Ovary (tissue), 10 donors: ENCODE measurements at places on chromosomes 2 and 18. TPM values are rescaled to one million over a fixed set of nuclear protein-coding genes. Genes with fewer than 3 reads are reported as not detected.

- H3K27me3 ChIP-seq: no peaks in the 10 kb centered on the region
- peaks cover 1% of the 10 kb centered on the region for H3K4me1 ChIP-seq
- H3K4me3 ChIP-seq: no peak overlapping the region
- no peaks in the 10 kb centered on the region for H3K36me3 ChIP-seq
- no peak for DNase-seq
- H3K27ac ChIP-seq: no peak overlapping the region
Observed at GRCh38 chr2:224151161-224151560, 112.1 kb upstream of the SERPINE2 start.

DNA sequence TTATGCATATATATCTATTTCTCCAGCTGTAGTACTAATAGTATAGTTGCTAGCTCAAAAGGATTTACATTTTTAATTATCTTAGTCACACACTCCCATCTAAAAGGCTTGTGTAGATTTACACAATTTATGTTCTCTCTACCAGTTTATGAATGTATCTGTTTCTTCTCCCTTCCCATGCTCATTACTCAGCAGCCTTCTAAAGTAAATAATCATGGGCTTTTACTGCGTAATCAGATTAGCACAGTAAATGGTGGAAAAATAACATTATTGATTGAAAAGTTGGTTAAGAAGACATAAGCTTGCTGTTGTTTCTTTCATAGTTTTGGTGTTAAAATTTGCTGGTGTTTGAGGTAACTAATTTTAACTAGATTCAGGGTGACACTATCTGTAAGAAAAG is 81.8 kb downstream of the PTPN4 start:
- H3K27ac ChIP-seq: no peak overlapping the region
- peaks cover 2% of the 10 kb centered on the region for H3K4me1 ChIP-seq
- H3K27me3 ChIP-seq: no peaks in the 10 kb centered on the region
- no peaks in the 10 kb centered on the region for H3K36me3 ChIP-seq
- no peak overlapping the region for H3K4me3 ChIP-seq

AOX1 gene
- total RNA-seq: 59.9 TPM

GLS gene
- total RNA-seq: 71.2 TPM

DNA sequence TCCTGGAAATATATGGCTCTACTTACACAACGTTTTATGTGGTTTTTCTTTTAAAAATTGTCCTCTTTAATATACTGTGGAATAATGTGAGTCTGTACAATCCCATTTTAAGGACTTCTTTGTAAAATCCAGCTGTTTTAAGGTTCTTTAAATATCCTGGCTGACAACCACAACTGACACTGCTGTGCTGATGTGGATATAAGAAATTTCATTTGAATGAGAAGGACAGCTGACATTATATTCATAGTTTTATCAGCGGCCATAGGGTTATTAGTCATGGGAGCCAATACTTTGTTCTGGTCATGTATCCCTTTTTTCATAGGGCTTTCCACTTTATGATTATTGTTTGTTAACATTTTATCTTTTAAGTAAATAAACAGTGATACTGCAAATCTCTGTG is 169.5 kb downstream of the CAMKMT start:
- no peak overlapping the region for H3K4me3 ChIP-seq
- H3K36me3 ChIP-seq: no peaks in the 10 kb centered on the region
- no peaks in the 10 kb centered on the region for H3K4me1 ChIP-seq
- no peaks in the 10 kb centered on the region for H3K27me3 ChIP-seq
- no peak overlapping the region for H3K27ac ChIP-seq

ABHD3 gene
- 11.6 TPM for total RNA-seq

MC2R gene
- total RNA-seq: not detected

GRCh38 chr2:10980886-10981425 is 69.2 kb downstream of the KCNF1 start:
- H3K4me1 ChIP-seq: no peaks in the 10 kb centered on the region
- no peak overlapping the region for H3K27ac ChIP-seq
- H3K36me3 ChIP-seq: no peaks in the 10 kb centered on the region
- no peaks in the 10 kb centered on the region for H3K27me3 ChIP-seq
- H3K4me3 ChIP-seq: no peak overlapping the region

NOSTRIN gene
- total RNA-seq: 12.8 TPM
